ENCODE measurements at places on chromosomes 12 and 14.

DNA sequence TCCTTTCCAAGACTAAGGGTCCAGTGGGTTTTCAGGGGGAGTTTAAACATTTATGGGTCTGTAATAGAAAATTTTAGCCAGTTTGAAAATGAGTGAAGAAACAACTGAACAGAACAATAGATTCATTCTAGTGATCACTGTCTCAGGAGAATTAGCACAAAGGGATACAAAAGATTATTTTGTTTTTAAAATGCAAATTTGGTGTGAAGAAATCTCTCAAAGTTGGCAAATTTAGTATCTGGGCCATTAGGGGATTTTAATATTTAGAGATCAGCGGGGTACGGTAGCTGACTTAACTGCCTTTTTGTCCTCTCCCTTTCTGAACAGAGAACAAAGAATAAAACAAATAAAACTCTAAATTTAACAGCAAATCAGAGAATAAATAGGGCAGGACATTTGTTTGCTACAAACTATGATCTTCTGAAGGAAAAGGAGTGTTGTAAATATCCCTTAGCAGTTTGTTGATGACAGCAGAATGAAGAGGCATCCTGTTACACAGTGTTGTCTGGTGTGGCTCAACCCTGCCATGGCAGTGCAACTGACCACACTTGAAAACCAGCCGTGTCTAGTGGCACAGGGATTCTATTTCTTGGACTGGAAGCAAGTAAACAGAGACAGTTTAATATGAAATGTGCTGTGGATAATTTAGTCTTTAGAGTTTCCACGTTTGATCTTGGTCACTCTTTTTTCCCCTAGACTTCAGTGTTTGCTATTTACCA is 46.3 kb upstream of the LRTM2 start:
- DNase-seq, result no peak

DNA sequence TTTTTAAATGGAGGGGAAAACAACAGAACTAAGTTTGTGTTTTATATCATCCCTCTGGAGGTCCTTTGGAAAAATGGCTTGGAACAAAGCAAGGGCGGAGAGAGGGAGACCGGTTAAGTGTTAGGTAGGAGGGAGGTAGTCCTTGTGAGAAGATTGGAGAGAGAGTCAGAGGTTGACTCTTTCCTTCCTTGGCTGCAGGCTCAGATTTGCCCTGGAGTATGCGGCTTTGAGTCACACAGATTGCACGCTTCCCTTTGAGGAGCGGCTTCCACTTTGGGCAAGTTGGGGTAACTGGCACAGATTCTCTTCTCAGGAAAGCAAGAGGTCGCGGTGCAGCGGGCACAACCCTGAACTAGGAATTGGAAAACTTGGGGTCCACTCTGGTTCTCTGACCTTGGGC is 9.9 kb downstream of the SOCS2 start:
- DNase-seq, result no peak

DNA sequence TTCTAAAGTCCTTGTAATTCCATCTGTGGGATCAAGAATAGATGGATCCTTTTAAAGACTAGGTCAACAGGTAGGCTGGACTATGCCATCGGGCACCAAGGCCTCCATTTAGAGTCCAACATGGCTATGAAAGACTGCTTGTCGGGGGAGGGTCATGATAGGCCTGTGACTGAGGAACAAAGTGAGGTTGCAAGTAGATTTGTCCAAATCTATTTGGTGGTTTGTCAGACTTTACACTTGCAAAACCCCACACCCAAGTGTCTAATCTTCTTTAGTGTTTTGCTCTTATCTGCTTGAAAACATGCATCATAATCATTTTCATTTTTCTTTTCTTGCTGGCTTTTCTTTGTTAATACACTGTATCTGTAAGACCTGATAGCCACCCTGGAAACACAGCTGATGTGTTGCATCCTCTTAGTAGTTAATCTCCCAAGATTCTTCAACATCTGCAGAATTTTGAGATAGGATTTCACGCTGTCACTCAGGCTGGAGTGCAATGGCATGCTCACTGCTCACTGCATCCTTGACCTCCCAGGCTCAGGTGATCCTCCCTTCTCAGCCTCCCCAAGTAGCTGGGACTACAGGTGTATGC is 50.3 kb downstream of the TDP1 start:
- no peak for DNase-seq

- DNase-seq, result no peak
Observed at GRCh38 chr14:61661471-61662400, 33.6 kb upstream of the HIF1A start.

GRCh38 chr12:108321688-108322087 is 17.4 kb downstream of the CMKLR1 start:
- no peak for DNase-seq

- no peak for DNase-seq
Observed at GRCh38 chr12:24898185-24898584, 50.7 kb downstream of the BCAT1 start.

DNA sequence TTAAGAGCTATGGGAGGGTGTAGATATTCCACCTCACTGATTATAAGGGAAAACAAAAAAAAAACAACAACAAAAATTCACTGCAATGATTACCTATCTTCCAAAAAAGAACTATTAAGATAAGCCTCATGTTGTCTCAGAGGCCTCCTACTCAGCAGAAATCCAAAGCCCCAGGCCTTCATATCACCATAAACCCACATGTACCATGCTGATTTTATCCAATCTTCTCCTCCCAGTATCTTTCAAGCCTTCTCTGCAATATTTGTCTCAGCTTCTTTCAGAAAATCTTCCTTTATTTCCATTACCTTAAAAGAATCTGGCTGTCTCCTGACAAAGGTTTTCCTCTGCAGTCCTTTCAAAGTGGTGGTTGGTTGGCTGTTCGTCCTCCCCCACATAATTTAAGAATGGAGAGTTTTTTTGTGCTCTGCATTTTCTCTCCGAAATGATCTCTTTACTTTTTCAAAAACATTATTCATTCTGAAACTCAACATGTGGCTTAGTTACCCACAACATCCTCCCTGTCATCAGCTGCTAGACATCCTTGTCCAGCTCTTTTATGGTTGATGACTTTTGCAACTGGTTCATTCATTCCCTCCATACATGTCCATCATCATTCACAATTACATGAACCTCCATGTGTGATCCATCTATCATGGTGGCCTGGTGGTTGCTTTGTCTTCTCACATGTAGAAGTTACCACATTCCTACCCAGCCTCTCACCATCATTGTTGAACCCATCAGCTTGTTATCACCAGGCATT is 2.9 kb upstream of the EPYC start:
- DNase-seq, result no peak

DNA sequence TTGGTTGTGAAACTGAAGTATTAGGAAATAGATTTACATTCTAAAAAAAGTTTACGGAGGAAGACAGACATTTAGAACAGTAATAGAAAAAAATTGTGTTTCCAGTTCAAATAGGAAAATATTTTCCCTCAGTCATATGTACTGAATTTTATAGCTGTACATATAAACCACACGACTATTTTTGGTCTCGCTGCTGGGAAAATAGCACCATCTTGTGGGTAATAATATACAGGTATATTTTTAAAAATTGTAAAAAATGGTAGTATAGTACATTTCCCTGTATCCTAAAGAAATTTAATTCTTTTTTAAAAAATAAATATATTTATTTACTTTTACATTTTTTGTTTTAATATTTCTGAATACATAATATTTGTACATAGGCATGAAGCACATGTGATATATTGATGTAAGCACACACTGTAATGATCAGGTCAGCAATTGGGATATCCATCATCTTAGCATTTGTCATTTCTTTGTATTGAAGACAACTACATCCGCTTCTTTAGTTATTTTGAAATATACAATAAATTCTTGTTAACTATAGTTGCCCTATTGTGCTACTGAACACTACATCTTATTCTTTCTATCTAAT is 168.6 kb downstream of the ALX1 start:
- no peak for DNase-seq

DNA sequence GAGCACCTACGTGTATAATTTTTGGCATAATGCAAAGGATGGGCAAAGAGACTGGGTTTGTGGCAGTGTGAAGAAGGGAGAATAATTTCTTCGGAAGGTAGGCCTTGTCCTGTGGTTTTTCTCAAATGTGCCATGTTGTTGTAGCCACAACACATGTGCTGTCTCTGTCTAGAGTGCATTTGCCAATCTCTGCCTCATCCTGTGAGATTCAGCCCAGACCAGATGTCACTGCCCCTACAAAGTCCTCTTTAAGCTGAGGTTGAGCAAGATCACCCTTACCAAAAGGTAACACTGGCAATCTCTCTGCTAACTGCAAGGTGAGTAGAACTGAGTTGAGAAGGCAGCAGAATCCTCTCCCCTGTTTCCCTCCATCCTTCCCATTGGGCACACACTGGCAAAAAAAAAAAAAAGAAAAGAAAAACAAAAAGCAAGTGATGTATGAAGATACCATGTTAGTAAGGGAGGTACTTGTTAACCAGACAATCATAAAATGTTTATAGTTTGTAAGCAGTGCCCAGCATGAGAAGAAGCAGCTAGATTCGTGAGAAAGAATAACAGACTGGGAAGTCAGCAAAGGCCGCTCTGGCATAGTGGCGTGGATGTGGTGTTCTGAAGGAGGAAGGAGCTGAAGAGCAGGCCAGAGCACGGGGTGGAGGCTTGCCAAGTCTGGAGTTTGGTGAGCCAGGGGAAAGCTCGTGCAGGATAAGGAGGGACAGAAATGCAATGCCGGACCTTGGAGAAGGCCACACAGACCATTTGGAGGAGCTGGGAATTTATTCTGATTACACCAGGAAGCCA is 18.9 kb downstream of the DYRK2 start:
- DNase-seq, result no peak

- DNase-seq, result no peak
Observed at GRCh38 chr12:111997300-111997699, 15.7 kb downstream of the TMEM116 start.

- DNase-seq, result no peak
Observed at GRCh38 chr12:118290130-118290529, 82.6 kb downstream of the TAOK3 start.

DNA sequence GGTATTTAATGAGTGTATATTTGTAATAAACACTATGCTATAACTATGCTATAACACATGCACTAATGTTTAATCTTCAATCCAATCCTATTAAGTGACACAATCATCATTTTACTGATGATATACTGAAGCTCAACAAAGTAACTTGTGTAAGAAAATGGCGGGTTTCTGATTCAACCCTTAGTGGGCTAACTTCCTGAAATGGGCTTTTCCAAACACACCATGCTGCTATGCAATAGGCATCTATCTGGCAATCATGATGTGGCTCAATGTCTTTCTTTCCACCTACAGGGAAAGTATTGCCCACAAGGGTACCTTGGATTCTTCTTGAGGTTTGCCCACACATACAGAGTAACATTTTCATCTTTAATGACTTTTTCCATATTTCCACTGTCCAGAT is 48.3 kb downstream of the DNAI7 start:
- no peak for DNase-seq

DNA sequence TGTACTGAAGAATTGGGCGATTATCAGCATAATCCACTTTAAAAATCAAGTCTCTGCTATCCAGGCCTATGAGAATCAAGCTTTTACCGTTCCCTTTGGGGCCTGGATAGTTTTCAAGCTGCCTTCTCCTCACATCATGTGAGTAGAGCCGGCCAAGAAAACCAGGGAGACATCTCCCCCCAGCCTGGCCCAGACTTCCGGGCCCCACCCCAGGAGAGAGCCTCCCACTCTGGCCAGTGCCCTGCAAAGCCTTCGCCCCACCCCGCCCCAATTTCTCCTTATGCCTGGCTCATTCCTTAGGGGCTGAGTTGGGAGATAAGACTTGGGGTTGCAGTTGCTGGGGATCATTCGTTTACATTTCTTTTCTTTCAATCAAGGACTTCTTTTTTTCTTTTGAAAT is 1.4 kb upstream of the TMEM132C start:
- DNase-seq, result no peak

DNA sequence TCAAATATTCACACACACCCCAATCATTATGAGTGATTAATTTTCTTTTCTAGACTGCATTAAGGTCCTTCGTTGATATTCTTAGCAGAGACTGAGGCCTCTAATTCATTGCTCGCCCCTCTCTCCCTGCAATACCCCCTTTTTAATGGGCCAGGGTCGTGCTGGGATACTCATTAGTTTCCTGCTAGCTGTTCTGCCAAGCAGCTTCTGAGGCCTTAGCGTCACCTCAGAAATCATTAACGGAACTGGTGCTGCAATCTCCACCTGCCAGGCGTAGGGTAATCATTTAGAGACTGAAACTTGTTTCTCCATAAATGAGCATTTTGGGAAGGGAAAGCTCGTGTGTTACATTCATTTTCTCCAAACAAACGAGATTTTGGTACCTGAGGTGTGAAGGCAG is 1054.7 kb downstream of the GALC start:
- DNase-seq, result peak; percentile 27

DNA sequence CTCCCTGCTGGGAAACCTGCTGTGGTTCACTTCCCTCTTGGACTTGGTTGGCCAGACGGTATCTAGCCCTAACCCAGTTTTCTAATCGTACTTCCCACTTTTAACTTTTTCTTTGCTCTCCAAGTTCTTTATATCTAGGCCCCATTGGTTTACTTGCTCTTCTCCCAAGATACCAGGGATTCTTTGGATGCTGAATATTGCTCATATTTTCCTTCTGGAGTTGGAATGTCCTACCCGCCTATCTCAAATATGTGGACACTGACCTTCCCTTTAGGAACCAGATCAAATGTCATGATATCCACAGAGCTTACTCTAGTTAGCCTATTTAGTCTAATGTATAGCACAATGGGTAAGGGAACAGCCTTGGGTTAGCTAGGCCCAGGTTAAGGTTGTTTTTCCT is 228.6 kb downstream of the DACT1 start:
- no peak for DNase-seq

DNA sequence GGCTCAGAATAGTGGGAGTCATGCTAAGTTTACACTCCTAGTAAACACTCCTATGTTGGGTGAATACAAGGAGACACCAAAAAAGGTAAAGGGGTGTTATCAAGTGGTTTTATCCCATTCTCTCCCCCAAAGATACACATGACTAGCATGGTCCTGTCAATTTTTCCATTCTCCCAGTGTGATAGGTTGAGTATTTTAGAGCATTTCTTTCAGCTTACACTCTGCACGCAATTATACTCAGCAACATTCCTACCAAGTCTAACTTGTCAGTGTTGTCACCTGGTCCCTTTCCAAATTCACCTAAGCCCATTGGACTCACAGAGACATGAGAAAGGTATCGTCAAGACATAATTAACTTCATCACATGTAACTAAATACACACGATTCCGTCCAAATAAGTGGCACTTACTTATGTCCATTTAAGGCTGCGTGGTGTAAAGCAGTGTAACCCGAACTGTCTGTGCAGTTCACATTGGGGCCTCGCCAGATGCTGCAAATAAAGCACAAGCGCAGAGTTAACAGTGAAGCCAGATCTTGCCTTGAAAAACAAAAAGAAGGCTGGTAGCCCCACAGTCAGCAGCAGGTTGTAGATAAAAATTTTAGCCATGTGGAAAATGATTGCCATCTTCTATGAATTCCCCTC is 159.7 kb downstream of the ANKS1B start:
- DNase-seq, result no peak

GRCh38 chr14:50342221-50343078 is 30.3 kb downstream of the DMAC2L start:
- peak; percentile 50 for DNase-seq

GRCh38 chr14:97295108-97295710 is 498.0 kb downstream of the VRK1 start:
- DNase-seq, result no peak
